Sigmoid colon (tissue), 7 donors: ENCODE measurements at places on chromosomes 12 and 14. TPM values are rescaled to one million over a fixed set of nuclear protein-coding genes. Genes with fewer than 3 reads are reported as not detected.
A peak's percentile ranks its signal among the peaks of the same experiment; 100 is the strongest.

DNA sequence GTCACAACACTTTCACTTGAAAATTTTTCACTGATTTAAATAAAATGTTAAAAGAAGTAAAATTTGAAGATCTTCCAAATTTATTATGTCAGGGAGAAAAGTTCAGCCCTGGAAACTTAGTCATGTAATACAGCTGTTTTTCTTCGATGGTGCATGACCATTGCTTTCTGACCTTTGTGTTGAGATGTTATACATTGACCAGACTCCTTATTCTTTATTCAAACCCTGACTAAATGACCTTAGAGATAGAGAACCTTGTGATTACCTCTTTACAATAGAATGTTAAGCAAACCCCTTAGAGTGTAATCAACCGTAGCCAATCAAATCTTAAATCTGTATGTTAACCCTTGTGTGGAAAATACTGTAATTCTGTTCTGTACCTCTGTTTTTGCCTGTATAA, 34.5 kb downstream of the PLCZ1 start:
- DNase-seq: no peak
- no peaks in the 10 kb centered on the region for H3K4me1 ChIP-seq
- H3K4me3 ChIP-seq: no peak overlapping the region
- no peaks in the 10 kb centered on the region for H3K27me3 ChIP-seq

DNA sequence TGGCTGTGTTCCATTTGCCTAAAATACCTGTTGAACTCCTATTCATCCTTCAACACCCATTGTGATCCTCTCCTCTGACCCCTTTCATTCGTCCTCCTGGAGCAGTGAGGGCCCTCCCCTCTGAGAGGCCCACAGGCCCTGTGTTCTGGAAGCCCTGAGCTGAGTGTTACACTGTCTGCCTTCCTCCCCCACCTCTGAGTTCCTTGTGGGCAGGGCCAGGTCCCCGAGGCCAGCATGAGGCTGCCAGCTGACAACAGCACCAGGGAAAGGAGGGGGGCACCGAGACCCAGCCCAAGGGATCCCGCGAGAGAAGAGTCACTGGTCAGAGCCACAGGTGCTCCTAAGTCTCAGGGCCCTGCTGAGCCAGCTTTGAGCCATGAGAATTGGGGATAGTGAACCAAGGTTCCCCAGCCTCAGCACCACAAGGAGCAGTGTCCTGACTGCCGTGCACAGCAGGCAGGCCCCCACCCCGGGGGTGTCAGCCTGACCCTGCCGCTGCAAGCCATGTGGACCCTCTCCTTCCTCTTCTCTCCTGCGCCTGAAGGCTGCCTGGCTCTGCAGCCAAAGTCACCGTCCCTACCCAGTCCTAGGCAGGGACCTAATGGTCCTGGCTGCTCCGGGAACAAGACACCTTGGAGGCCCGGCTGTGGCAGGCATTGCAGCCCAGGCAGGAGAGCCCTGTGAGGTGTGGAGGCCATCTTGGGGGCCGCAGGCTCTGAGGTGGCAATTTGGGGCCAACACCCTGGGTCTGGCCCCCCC, 52.5 kb downstream of the BEGAIN start:
- peak; percentile 53 for DNase-seq
- H3K4me3 ChIP-seq: no peak overlapping the region
- no peaks in the 10 kb centered on the region for H3K27me3 ChIP-seq
- peaks cover 14% of the 10 kb centered on the region for H3K4me1 ChIP-seq
- H3K27ac ChIP-seq: no peak overlapping the region
- peaks cover 4% of the 10 kb centered on the region for H3K36me3 ChIP-seq

- no peak for DNase-seq
- H3K4me3 ChIP-seq: no peak overlapping the region
- H3K4me1 ChIP-seq: peaks cover 20% of the 10 kb centered on the region
- no peaks in the 10 kb centered on the region for H3K27me3 ChIP-seq
Observed at GRCh38 chr12:131716282-131716681, 5.4 kb downstream of the SFSWAP start.

DNA sequence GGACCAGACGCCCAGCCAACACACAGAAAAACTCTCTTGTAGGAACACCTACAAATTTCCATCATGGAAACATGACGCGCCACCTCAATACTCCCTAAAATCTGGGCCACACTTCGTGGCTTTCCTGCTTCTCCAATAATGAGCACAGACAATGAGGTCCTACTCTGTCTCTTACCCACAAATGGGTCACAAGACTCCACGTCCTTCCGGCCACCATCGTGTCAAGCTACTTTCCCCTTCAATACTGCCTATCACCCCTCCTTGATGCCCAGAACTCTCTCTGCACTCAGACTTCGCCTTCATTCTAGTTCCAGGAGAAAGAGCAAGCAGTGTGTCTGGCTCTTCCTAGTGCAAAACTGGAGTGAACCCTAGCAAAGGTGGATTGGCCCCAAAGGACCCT, 28.1 kb downstream of the SBNO1 start:
- H3K4me3 ChIP-seq: no peak overlapping the region
- no peaks in the 10 kb centered on the region for H3K4me1 ChIP-seq
- no peak for DNase-seq
- H3K27ac ChIP-seq: no peak overlapping the region
- peaks cover 91% of the 10 kb centered on the region for H3K36me3 ChIP-seq

- no peak for DNase-seq
- H3K4me1 ChIP-seq: no peaks in the 10 kb centered on the region
- H3K27ac ChIP-seq: peak overlapping the region; percentile 74
- no peaks in the 10 kb centered on the region for H3K27me3 ChIP-seq
- H3K4me3 ChIP-seq: no peak overlapping the region
- no peaks in the 10 kb centered on the region for H3K36me3 ChIP-seq
Observed at GRCh38 chr12:105030820-105031807, 45.0 kb downstream of the NOPCHAP1 start.

- H3K27me3 ChIP-seq: no peaks in the 10 kb centered on the region
- no peaks in the 10 kb centered on the region for H3K4me1 ChIP-seq
- no peak overlapping the region for H3K4me3 ChIP-seq
- no peak overlapping the region for H3K27ac ChIP-seq
Observed at GRCh38 chr14:59622631-59623030, 46.0 kb upstream of the CCDC175 start.

- no peak overlapping the region for H3K27ac ChIP-seq
- DNase-seq: no peak
- no peak overlapping the region for H3K4me3 ChIP-seq
- no peaks in the 10 kb centered on the region for H3K36me3 ChIP-seq
Observed at GRCh38 chr12:66304296-66304900, 2.1 kb downstream of the HELB start.

DNA sequence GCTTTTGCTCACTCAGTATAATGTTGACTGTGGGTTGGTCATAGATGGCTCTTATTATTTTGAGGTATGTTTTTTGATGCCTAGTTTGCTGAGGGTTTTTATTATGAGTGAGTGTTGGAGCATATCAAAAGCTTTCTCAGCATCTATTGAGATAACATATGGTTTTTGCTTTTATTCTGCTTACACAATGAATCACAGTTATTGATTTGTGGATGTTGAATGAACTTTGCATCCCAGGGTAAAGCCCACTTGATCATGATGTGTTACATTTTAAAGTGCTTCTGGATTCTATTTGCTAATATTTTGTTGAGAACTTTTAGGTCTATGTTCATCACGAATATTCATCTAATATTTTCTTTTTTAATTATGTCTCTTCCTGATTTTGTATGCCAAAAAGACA, 1260.3 kb downstream of the TMEM121 start:
- no peaks in the 10 kb centered on the region for H3K4me1 ChIP-seq
- no peak overlapping the region for H3K4me3 ChIP-seq
- peaks cover 11% of the 10 kb centered on the region for H3K27me3 ChIP-seq
- DNase-seq: no peak
- H3K27ac ChIP-seq: no peak overlapping the region

- H3K27me3 ChIP-seq: no peaks in the 10 kb centered on the region
- no peaks in the 10 kb centered on the region for H3K4me1 ChIP-seq
- DNase-seq: no peak
Observed at GRCh38 chr12:78420991-78421390, 443.6 kb upstream of the SYT1 start.

GRCh38 chr14:89900802-89901201, 53.7 kb downstream of the EFCAB11 start:
- H3K4me1 ChIP-seq: peaks cover 11% of the 10 kb centered on the region
- H3K36me3 ChIP-seq: no peaks in the 10 kb centered on the region

DNA sequence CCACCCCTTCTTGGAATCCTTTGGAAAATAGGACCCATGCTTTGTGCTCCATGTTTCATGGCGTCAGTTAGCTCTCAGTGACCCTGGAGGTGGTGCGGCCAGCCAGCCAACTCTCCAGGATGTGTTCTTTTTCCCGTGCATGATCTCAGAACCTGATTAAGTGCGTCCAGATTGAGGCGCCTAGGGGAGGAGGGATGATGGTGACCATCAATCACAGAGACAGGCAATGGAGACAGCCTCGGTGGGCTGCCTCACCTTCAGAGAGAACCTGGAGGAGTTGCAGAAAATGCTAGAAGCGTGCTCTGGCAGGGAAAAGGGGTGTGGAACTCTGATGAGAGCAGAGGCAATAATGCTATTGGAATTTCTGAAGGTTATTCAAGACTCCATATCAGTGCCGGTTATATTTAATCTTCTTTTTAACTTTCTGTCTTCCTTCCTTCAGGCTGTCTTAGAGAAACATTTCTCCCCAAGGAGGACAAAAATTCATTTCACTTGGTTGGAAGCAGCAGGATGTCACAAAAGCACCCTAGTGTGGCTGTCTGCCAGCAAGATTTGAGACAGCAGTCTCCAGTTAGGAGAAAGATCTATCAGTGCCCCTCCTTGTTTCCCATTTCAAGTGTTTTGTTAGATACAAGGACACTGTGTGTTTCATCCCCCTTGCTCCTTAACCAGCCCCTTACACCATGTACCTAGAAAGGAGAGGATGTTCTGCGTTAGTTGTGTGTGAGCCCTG, 53.3 kb upstream of the IGF1 start:
- no peak overlapping the region for H3K27ac ChIP-seq
- H3K27me3 ChIP-seq: no peaks in the 10 kb centered on the region
- no peaks in the 10 kb centered on the region for H3K4me1 ChIP-seq
- no peak overlapping the region for H3K4me3 ChIP-seq
- no peaks in the 10 kb centered on the region for H3K36me3 ChIP-seq
- no peak for DNase-seq

- H3K27me3 ChIP-seq: no peaks in the 10 kb centered on the region
- no peak overlapping the region for H3K27ac ChIP-seq
- no peaks in the 10 kb centered on the region for H3K36me3 ChIP-seq
- DNase-seq: no peak
- H3K4me3 ChIP-seq: no peak overlapping the region
Observed at GRCh38 chr14:65396082-65396910, 16.2 kb upstream of the FUT8 start.

DNA sequence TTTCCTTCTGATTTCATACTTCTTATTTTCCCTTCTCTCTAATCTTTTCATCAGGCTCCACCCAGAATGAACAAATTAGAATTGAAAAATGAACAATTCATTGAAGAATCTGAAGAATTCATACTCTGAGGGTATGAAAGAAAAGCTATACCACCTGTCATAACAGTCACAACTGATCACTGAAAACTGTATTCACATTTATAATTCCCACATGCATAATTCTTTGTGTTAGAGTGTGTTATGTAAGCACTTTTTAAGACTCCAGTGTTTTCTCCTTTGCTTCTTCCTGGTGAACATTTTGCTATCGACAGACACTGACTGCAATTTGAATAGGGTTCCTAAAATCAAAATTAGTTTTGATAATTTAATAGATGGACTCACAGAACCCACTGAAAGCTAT, 271.2 kb downstream of the SLC16A7 start:
- H3K27ac ChIP-seq: no peak overlapping the region
- no peak for DNase-seq
- H3K4me3 ChIP-seq: no peak overlapping the region
- H3K36me3 ChIP-seq: no peaks in the 10 kb centered on the region

GRCh38 chr14:90396341-90397339, at the start of gene CALM1:
CALM1 (plus strand) TSS chr14:90397029; CDS start chr14:90397231, 202 bp downstream.
- H3K27me3 ChIP-seq: no peaks in the 10 kb centered on the region
- H3K27ac ChIP-seq: peak within 1 kb of the TSS; percentile 94
- peak within 1 kb of the TSS; percentile 97 for H3K4me3 ChIP-seq
- H3K4me1 ChIP-seq: no peaks in the 10 kb centered on the region
- DNase-seq: peak; percentile 97

DNA sequence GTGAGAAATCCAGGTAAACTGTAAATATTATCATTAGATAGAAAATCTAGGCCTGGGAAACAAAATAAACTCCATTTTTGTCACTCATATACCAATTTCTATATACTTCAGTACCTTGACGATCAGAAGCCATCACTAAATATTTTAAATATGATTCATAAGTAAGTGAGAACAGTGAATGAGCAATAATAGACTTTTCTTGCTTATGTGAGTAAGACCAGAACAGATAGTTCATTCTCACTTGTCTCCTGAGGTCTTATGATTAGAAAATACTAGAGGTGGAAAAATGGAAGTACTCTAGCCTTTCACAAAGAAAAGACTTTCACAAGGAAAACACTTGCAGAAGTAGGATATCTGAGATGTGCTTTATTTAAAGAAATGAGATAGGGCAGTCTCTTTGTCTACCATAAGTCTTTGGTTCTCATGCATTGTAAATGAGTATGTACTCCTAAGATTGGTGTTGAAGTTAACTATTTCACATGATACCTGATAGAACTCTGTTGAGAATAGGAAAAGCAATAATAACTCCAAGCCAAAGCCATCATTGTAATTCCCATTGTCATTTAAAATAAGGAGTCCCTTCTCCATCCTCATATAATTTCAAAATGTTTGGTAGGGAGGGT, 10.1 kb upstream of the SMCO3 start:
- no peaks in the 10 kb centered on the region for H3K4me1 ChIP-seq
- H3K4me3 ChIP-seq: no peak overlapping the region
- no peak overlapping the region for H3K27ac ChIP-seq
- H3K36me3 ChIP-seq: no peaks in the 10 kb centered on the region

DNA sequence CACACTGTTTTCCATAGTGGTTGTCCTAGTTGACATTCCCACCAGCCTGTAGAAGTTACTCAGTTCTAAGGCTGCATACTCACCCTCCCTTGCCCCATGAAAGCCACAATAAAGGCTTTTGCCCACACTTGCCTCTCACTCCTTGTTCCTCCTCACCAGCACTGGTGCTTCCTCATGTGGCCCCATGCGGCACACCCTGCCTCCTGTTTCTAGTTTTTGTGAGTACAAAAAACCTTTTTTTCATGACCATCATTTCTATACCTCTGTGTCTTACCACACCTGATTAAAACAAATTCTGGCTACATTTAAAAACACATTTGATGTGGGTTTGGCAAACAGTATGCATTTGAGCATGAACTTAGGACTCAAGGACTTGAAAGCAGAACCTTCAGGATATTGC, 40.7 kb upstream of the RIN3 start:
- no peak for DNase-seq
- H3K36me3 ChIP-seq: no peaks in the 10 kb centered on the region
- H3K27me3 ChIP-seq: no peaks in the 10 kb centered on the region
- peak overlapping the region; percentile 60 for H3K27ac ChIP-seq
- no peak overlapping the region for H3K4me3 ChIP-seq

The C14orf93 gene
- polyA plus RNA-seq: 11.9 TPM

The PIANP gene
- polyA plus RNA-seq: 0.46 TPM

The OR4K2 gene
- polyA plus RNA-seq: not detected

The IL22 gene
- polyA plus RNA-seq: 1.2 TPM

The CLEC12A gene
- 2.4 TPM for polyA plus RNA-seq
